Uterus (tissue), 4 donors: ENCODE measurements at places on chromosomes 2 and 18. TPM values are rescaled to one million over a fixed set of nuclear protein-coding genes. Genes with fewer than 3 reads are reported as not detected.

- peak; percentile 39 for DNase-seq
Observed at GRCh38 chr2:109382951-109383350, 230.8 kb downstream of the SEPTIN10 start.

- no peak for DNase-seq
Observed at GRCh38 chr2:24920809-24921441, 888 bp upstream of the ADCY3 start.

The SH3RF3 gene
- 10.2 TPM for total RNA-seq

DNA sequence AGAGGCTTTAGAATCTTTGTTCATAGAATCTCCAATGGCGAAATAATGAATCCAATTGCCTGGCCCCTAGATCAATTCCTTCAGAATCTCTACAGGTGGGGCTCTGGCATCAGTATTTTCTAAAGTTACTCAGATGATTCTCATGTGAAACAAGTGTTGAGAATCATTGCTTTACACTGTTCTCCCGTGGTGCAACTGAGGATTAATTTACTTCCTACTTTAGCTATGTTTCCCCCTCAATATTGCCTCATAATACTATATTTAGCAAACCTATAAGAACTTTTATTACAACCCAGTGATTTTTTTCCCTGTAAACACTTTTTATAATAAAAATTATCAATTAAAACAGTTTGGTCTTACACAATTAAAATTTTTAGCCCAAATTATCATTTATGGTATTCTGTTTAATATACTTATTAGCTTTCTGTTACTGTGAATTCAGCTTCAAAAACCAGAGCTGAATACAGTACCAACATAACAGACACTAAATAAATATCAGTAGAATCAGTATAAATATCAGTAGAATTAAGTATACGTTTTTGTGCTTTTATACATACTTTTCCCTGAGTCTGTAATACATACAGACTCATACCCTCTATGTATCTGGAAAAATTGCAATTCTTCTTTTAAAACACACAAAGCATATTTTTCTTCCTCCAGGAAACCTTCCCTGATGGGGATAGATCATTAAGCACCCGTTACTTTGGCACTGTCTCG is 20.8 kb downstream of the SLC38A11 start:
- no peak for DNase-seq

- DNase-seq, result no peak
Observed at GRCh38 chr2:73776869-73777519, 2.9 kb downstream of the DUSP11 start.

The SLC5A7 gene
- 0.21 TPM for total RNA-seq

The CMPK2 gene
- 9.4 TPM for total RNA-seq

DNA sequence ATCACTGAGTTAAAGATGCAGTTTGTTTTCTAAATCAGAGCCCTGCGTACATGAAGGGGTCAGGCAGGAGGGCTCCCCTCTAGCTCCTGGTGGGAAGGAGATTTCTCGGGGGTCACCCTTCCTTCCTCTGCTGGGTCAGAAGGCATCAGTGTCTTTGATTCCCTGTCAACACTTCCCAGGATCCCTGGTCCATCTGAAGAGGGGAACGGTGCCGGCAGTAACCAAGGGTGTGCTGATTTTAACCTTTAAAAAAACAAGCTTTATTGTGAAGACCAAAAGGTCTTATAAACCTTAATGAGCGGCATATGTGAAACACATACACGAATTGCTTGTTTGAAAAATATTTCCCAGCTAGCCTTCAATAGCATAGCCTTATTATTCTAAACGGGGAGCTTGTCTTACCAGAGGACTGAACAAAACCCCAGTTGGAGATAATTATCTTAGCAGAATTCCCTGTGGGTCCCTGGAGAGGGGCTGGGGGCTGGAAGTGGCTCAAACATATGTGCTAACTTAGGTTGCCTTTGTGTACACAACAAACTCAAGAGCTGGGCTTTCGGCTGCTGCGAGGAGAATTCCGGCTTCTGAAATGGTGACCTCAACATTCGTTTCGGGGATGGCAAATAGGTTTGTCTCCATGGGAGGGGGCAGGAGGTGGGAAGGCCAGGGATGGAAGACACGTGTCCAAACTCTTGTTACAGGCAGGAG is 114.9 kb upstream of the MYCN start:
- DNase-seq, result no peak

DNA sequence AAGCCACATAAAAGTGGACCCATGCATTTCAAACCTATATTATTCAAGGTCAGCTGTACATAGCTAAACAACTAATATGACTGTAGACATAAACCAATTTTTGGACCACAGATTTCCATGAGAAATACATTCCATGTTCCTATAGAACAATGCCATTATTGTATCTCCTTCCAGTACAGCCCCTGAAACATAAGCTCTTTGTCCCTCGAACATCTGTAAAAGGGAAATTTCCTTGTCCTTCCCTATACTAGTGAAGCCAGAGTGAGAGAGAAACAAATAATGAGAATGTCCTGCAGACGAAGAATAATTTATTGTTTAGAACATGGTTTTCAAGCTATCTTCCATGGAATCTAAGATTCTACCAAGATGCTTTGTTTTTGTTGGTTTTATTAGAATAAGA is 75.3 kb downstream of the GORASP2 start:
- no peak for DNase-seq

GRCh38 chr2:240425697-240426096 is 9.8 kb upstream of the GPC1 start:
- no peak for DNase-seq

The FBXO36 gene
- 2.6 TPM for total RNA-seq

DNA sequence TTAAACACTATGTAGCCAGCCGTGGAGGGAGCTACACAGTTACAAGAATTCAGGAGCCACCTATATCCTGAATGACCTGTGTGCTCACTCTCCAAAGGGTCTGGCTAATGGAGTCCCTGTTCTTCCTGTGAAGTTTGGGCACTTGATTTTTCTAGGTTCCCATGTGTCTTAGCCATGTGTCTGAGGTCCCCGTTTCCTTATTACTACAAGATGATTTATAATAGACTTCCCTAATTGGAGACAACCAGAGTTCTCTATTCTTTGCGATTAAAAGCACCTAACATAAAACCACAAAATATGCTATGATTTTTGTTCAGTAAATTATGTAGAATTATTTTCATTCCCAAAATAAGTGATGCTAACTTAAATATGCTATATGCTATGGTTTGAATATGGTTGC is 83.4 kb downstream of the PDK1 start:
- no peak for DNase-seq

- no peak for DNase-seq
Observed at GRCh38 chr18:63881851-63882250, 5.7 kb upstream of the SERPINB2 start.

GRCh38 chr2:105856581-105856980 is 111.9 kb downstream of the NCK2 start:
- DNase-seq, result no peak

- peak; percentile 68 for DNase-seq
Observed at GRCh38 chr2:157830696-157831570, 45.2 kb downstream of the ACVR1 start.

DNA sequence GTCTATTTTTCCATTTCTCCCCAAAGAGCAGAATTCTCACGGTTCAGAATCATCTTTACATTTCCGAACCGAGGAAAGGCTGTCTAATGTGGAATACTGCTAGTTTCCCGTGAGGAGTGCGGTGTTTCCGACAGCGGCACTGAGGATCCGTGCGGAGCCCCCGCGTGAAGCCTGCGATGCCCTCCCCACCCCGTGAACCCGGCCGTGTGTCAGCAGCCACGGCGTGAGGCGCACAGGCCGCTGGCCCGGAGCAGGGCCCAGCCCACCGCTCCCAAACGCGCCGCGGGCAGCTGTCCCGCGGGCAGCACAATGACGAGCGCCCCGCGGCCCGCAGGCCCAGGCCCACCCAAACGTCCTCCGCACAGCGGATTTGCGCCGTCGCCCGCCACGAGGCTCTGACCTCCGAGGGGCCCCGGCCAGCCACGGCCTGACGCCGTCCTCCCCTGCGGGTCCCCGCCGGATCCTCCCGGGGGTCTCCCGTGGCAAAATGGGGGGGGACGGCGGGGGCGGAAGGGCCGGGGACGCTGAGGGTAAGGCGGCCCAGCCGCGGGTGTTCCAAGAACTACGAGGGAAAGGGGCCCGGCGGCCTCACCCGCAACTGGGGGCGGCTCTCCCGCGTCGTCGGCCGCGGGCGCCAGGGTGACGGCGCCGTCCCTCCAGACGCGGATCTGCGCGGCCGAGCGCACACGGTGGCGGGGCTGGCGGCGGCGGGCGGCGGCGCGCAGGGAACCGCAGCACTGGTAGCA is 796 bp downstream of the SPIRE1 start:
- DNase-seq, result peak; percentile 20

GRCh38 chr18:9709304-9709877 is 1.3 kb downstream of the RAB31 start:
- DNase-seq, result peak; percentile 58

- DNase-seq, result no peak
Observed at GRCh38 chr2:221283896-221284545, 288.1 kb downstream of the EPHA4 start.

The DLGAP1 gene
- total RNA-seq, result 1.0 TPM

GRCh38 chr2:39216346-39217191 is 27.2 kb downstream of the CDKL4 start:
- DNase-seq, result no peak

GRCh38 chr2:234496055-234496834 is 636 bp downstream of the ARL4C start:
- peak; percentile 20 for DNase-seq

GRCh38 chr2:78699696-78700095 is 325.8 kb upstream of the REG3G start:
- DNase-seq, result no peak

DNA sequence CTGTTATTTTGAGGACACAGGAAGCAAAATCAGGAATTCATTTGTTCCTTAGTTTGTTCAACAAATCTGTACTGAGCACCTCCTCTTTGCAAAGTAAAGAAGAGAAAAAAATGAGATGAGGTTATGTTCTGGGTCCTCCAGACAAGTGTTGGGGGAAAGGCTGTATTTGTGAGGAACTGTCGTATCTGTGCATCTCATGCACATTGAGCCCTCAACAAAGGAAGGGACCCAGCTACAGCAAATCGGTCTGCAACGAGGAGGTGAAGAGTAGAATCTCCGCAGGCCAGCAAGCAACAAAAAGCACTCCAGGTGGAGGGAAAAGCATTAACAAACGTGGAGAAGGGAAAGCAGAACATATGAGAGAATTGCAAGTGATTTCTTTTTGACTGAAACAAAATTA is 143.0 kb upstream of the CYP1B1 start:
- DNase-seq, result no peak

GRCh38 chr18:1499265-1499664 is 594.6 kb downstream of the ADCYAP1 start:
- no peak for DNase-seq

DNA sequence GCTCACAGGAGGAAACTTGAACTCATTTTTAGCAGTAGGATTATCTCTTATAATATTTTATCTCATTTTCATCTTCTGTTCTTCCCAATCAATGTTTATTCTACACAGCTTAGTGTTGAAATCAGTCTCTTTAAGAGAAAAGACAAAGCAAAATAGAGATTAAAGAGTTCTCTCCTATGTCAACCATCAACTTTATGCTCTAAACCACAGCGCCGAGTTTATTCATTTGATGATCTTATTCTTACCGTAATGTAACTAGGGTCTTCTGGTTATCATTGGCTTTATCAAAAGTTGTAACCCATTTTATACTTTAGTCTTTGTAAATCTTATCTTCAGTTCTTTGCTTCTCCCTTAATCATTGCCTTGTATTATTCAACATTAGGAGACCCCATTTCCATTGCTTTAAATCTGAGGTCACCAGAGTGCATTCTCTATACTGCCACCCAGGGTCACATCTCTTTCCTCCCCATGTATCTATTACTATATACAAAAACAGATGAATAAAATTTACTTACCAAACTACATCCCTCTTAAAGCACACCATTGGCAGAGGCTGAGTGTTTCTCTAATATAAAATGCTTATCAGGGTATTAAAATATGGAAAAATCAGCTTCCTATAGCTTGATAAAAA is 22.8 kb upstream of the ERMN start:
- no peak for DNase-seq

DNA sequence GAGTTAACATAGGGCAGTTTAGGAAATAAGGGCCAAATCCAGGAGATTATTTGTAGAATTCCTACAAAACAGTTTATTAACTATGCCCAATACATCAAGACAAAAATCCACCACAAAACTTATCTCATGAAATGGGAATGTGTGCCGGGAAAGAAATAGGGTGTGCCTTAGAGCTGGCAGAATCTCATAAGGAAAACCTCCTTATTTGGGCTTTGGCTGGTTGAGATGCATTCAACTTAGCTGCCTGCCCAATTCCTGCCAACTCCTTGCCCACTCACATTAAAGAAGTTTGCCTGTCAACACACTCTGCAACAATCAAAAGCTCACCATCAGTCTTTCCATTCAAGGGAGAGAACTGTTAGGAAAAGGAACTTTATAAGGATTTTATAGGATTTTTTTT is 500.6 kb downstream of the SATB2 start:
- no peak for DNase-seq

- no peak for DNase-seq
Observed at GRCh38 chr2:196431957-196432356, 207.6 kb upstream of the CCDC150 start.

The PTPRN gene
- not detected for total RNA-seq

GRCh38 chr2:70627211-70627898 is 73.7 kb upstream of the TGFA start:
- no peak for DNase-seq

DNA sequence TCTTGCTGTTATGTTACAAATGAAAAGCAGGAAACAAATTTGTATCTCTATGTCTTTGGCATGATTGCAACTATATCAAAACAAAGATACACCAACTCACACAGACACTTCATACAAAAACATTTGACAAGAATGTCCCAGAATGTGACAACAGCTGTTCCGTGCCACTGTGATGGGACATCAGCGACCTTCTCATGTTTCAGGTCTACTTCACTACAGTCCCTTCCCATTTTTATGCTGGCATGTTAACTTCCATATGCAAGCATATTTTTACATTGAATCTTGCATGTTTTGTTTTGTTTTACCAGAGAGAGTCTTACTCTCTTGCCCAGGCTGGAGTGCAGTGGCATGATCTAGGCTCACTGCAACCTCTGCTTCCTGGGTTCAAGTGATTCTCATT is 71.2 kb downstream of the STK25 start:
- DNase-seq, result no peak

- no peak for DNase-seq
Observed at GRCh38 chr18:71809711-71810110, 734.4 kb downstream of the CBLN2 start.

- no peak for DNase-seq
Observed at GRCh38 chr2:143808166-143808565, 678.9 kb downstream of the ARHGAP15 start.

DNA sequence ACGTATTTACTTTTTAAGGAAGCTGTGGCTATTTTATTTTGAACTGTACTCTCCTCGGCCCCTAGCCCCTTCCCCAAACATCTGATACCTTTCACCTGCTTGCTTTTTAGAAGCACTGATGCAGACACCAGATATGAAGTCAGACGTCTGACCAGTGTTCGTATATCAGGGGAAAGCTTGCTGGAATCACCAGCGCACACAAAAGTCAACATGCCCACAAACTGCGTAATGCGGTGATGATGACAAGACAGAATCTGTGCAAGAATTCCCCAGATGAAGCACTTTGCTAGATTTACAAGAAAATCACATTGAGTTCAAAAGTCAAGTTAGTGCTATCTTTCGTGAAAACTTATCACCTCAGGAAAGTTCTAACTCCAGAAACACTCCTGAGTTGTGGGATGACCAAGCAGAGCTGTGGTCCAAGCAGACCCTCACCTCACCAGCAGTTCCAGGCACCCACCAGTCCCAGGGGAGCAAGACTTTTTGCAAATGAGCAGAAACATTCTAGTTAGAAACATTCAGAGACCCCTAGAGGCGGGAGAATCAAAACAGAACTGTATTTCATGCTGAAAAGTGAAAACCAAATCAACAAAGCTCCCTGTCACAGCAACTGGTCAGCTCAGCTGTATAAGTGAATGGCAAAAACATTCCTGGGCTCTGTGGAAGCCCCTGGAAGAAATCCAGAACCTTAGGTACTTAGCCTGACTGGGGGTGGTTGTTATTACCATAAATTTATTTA is 55.7 kb downstream of the INO80C start:
- DNase-seq, result no peak
